Activated naive CD8-positive, alpha-beta T cell treated with anti-CD3 and anti-CD28 coated beads for 36 hours (primary cell): ENCODE measurements at places on chromosomes 3 and 15. TPM values are rescaled to one million over a fixed set of nuclear protein-coding genes. Genes with fewer than 3 reads are reported as not detected.
A peak's percentile ranks its signal among the peaks of the same experiment; 100 is the strongest.

DNA sequence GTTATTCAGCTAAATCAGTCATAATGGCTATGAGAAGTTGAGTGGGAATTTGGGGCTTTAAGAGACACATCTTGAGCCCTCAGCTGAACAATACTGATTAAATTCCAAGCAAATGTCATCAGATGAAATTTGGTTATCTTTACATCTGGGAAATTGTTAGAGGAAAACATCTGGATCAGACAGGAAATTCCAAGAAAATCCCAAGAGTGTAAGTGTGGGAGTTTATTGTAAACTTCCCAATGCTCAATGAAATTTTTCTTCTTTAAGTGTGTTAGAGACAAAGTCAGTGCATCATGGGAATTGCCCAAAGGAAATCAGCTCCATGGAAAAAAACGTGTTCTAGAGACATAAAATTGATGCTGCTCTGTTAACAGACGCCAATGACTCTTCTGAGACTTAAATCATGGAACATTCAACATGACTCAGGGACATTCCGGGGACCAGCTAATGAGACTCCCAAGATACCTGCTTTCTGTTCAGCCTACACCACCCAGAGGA lies 19.8 kb upstream of the DCLK3 start:
- H3K4me3 ChIP-seq, result no peak overlapping the region
- H3K27me3 ChIP-seq, result no peaks in the 10 kb centered on the region
- H3K36me3 ChIP-seq, result no peaks in the 10 kb centered on the region
- H3K4me1 ChIP-seq, result peaks cover 2% of the 10 kb centered on the region
- DNase-seq, result no peak
- no peak overlapping the region for H3K27ac ChIP-seq

DNA sequence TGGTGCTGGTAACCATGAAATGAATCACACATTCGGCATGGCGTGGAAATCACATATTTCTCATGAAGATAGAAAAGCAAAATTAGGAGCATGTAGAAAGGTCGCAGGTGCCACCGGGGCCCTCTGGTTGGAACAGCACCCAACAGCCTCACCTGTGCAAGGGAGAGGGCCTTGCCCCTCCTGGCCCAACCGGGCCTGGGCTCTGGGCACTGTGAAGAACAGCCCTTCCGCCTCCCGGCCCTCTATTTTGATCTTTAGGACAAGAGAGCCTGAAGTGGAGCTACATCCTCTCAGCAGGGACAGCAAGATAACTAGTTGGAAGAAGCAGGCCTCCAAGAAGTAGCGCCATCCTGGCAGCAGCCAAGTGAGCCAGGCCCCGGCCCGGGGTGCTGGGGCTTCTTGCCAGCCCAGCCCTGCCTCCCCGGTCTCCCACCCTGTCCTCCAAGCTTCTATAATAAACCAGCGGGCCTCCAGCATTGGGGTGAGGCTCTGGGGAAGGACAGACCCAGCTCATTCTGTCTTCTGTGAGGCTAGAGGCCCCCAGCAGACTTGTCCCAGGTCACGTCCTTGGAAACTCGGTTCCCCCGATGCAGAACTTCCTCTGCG lies 46.1 kb upstream of the FGD5 start:
- H3K36me3 ChIP-seq, result no peaks in the 10 kb centered on the region
- H3K27ac ChIP-seq, result no peak overlapping the region

- H3K36me3 ChIP-seq, result no peaks in the 10 kb centered on the region
- no peaks in the 10 kb centered on the region for H3K4me1 ChIP-seq
- H3K27ac ChIP-seq, result no peak overlapping the region
- DNase-seq, result no peak
- no peak overlapping the region for H3K4me3 ChIP-seq
These were observed 170.5 kb upstream of the UBE3A start for GRCh38 chr15:25609371-25609770.

- no peaks in the 10 kb centered on the region for H3K27me3 ChIP-seq
- no peak overlapping the region for H3K4me3 ChIP-seq
- H3K27ac ChIP-seq, result no peak overlapping the region
- H3K36me3 ChIP-seq, result no peaks in the 10 kb centered on the region
- no peak for DNase-seq
These were observed 32.5 kb downstream of the BCL2L10 start for GRCh38 chr15:52080031-52080430.

GRCh38 chr3:88824666-88825564 lies 282.5 kb upstream of the EPHA3 start:
- no peak overlapping the region for H3K4me3 ChIP-seq
- no peaks in the 10 kb centered on the region for H3K27me3 ChIP-seq
- no peaks in the 10 kb centered on the region for H3K4me1 ChIP-seq
- no peak for DNase-seq

- peaks cover 5% of the 10 kb centered on the region for H3K27me3 ChIP-seq
- DNase-seq, result peak; percentile 56
- H3K36me3 ChIP-seq, result no peaks in the 10 kb centered on the region
- peak within 1 kb of the TSS; percentile 45 for H3K27ac ChIP-seq
- peak within 1 kb of the TSS; percentile 77 for H3K4me3 ChIP-seq
- H3K4me1 ChIP-seq, result peaks cover 3% of the 10 kb centered on the region
These were observed at the start of gene CAND2 for GRCh38 chr3:12796171-12797123. CAND2 (plus strand) TSS chr3:12796680; CDS start chr3:12796721, 41 bp downstream.

GRCh38 chr3:188788621-188789081 lies 383.1 kb upstream of the TPRG1 start:
- DNase-seq, result peak; percentile 81
- H3K4me3 ChIP-seq, result no peak overlapping the region
- peaks cover 4% of the 10 kb centered on the region for H3K36me3 ChIP-seq
- H3K27ac ChIP-seq, result no peak overlapping the region
- H3K4me1 ChIP-seq, result peaks cover 8% of the 10 kb centered on the region

- no peak overlapping the region for H3K4me3 ChIP-seq
- no peaks in the 10 kb centered on the region for H3K4me1 ChIP-seq
- no peaks in the 10 kb centered on the region for H3K36me3 ChIP-seq
- H3K27ac ChIP-seq, result no peak overlapping the region
- no peak for DNase-seq
- H3K27me3 ChIP-seq, result no peaks in the 10 kb centered on the region
These were observed 78.8 kb downstream of the WNT5A start for GRCh38 chr3:55408193-55408826.

- peak; percentile 14 for DNase-seq
- no peaks in the 10 kb centered on the region for H3K36me3 ChIP-seq
- peak overlapping the region; percentile 42 for H3K4me3 ChIP-seq
- peak overlapping the region; percentile 40 for H3K27ac ChIP-seq
These were observed 46.8 kb downstream of the MYO5A start for GRCh38 chr15:52481915-52482314.

DNA sequence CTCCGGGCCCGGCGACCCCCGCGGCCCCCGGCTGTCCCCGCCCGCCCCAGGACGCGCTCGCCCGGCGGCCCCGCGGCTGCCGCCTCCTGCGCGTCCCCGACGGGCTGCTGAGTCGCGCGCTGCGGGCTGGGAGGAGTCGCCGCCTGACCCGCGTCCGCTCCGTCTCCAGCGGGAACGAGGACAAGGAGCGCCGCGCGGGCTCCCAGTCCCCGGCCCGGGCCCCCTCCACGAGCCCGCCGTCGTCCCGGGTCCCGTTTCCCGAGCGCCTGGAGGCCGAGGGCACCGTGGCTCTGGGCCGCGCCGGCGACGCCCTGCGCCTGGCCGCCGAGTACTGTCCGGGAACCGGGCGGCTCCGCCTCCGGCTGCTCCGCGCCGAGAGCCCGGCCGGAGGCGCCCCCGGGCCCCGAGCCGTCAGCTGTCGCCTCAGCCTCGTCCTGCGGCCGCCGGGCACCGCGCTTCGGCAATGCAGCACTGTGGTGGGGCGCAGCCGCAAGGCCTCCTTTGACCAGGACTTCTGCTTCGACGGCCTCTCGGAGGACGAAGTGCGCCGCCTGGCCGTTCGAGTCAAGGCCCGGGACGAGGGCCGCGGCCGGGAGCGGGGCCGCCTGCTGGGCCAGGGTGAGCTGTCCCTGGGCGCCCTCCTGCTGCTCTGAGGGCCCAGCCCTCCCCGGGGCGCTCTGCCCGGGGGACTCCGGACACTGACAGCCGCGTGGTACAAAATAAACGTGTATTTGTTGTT lies 1.5 kb downstream of the C2CD4A start:
- peak overlapping the region; percentile 61 for H3K4me3 ChIP-seq
- peaks cover 17% of the 10 kb centered on the region for H3K4me1 ChIP-seq
- no peak overlapping the region for H3K27ac ChIP-seq
- no peaks in the 10 kb centered on the region for H3K36me3 ChIP-seq
- DNase-seq, result peak; percentile 41

DNA sequence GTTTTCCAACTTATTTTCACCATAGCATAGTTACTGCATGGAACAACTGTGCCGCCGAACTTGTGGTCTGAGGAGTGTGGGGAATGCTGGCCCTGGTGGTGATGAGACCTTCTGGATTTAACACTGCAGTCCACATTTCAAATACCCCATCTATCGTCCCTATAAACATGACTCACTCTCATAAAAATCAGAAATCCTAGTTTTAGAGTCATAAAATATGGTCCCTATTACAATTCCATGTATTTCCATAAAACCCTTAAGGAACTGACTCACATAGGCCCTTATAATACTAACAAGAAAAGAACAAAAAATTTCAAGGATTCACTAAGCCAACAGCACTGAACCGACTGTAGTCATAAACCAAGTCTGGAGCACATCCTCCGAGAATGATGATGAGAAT lies 147.2 kb downstream of the FOXP1 start:
- no peak for DNase-seq
- H3K27ac ChIP-seq, result peak overlapping the region; percentile 39
- H3K4me3 ChIP-seq, result no peak overlapping the region
- peaks cover 89% of the 10 kb centered on the region for H3K4me1 ChIP-seq
- H3K27me3 ChIP-seq, result no peaks in the 10 kb centered on the region

DNA sequence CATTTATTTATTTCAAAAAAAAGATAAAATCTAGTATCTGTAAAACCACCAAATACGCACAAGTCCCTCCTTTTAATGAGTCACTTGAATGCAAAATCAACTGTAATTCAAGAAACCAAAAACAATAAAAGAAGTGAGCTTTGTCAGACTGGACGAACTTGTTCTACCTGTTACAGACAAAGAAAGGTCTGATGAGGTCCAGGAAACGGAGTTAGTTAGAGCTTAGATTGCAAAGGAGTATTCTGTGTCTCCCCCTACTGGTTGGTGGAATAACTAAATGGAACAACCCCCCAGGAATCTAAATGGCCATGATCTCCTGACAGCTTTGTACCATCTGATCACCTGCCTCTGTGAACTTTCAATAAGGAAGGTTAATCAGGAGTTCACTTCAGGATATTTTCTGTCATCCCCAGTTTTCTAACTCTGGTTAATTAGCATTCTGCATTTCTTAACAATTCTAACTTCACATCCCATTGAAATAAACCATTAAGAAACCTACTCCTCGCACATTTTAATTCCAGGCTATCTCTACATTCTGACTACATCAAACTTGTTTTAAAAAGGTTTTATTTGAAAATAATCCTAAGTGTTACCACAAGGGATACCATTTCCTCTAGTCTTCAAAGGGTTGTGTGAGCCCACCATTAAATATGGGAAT lies 333.0 kb upstream of the SATB1 start:
- H3K4me1 ChIP-seq, result peaks cover 31% of the 10 kb centered on the region
- H3K27me3 ChIP-seq, result no peaks in the 10 kb centered on the region
- no peak overlapping the region for H3K4me3 ChIP-seq
- H3K27ac ChIP-seq, result peak overlapping the region; percentile 26
- DNase-seq, result no peak
- H3K36me3 ChIP-seq, result no peaks in the 10 kb centered on the region

DNA sequence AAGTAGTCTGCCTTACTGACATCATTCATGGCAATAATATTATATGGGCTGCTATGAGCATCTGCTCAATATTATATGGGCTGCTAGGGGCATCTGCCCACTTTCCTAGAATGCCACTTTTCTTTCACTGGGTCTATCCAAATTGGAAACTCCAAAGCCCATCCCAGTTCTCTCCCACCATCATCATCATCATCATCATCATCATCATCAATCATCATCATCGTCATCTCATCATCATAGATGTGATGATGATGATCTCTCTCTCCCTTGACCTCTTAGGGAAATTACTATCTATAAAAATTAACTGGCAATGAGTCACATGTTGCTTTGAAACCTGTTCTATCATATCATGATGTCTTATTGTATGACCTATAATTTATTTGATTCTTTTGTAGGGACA lies 222.0 kb downstream of the TJP1 start:
- no peak for DNase-seq
- no peak overlapping the region for H3K27ac ChIP-seq
- H3K27me3 ChIP-seq, result peaks cover 15% of the 10 kb centered on the region
- no peaks in the 10 kb centered on the region for H3K4me1 ChIP-seq
- H3K36me3 ChIP-seq, result no peaks in the 10 kb centered on the region
- no peak overlapping the region for H3K4me3 ChIP-seq

DNA sequence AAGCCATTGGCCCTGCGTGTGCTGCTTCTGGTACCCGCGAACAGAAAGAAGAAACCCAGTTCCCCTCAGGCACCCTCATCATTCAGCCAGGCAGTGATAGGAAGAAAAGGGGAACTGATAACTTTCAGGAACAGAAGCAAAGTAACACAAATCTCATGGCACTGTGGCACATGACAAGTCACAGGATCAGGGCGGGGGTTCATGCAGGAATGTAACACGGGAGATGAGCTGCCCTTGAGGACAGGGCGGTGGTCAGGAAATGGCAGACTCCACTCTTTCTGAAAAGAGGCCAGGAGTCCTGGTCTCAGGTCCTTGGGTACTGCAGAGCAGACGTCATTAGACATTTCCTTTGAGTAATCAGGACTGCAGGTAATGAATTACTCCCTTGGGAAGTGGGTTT lies 95.5 kb downstream of the CCNL1 start:
- H3K27me3 ChIP-seq, result no peaks in the 10 kb centered on the region
- no peak overlapping the region for H3K4me3 ChIP-seq
- no peak for DNase-seq
- no peak overlapping the region for H3K27ac ChIP-seq
- H3K4me1 ChIP-seq, result peaks cover 14% of the 10 kb centered on the region
- no peaks in the 10 kb centered on the region for H3K36me3 ChIP-seq

DNA sequence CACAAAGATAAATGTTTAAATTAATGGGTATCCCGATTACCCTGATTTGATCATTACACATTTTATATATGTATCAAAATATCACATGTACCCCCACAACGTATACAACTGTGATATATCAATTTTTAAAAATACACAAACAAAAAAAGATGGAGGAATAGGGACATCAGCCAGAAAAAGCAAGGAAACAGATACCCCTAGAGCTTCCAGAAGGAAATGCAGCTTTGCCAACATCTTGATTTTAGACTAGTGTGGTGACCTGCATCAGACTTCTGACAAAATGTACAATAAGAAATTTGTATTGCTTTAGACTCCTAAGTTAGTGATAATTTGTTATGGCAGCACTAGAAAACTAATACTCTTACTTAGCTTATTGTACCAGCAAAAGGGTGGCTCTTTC lies 483.8 kb downstream of the TUSC7 start:
- H3K36me3 ChIP-seq, result no peaks in the 10 kb centered on the region
- no peaks in the 10 kb centered on the region for H3K27me3 ChIP-seq
- H3K27ac ChIP-seq, result no peak overlapping the region
- no peak for DNase-seq
- no peak overlapping the region for H3K4me3 ChIP-seq

The CNTN3 gene
- not detected for total RNA-seq

The CAMKV gene
- total RNA-seq, result 1.6 TPM

The NMB gene
- total RNA-seq, result 2.6 TPM

The C3orf20 gene
- total RNA-seq, result not detected

The CHST2 gene
- 13.2 TPM for total RNA-seq

The GCSAM gene
- 7.5 TPM for total RNA-seq
